ENCODE measurements at places on chromosomes 11 and 22.

- DNase-seq, result no peak
Observed at GRCh38 chr22:42077486-42078125, 1.9 kb upstream of the SMDT1 start.

- no peak for DNase-seq
Observed at GRCh38 chr11:43212279-43212678, 99.5 kb upstream of the API5 start.

DNA sequence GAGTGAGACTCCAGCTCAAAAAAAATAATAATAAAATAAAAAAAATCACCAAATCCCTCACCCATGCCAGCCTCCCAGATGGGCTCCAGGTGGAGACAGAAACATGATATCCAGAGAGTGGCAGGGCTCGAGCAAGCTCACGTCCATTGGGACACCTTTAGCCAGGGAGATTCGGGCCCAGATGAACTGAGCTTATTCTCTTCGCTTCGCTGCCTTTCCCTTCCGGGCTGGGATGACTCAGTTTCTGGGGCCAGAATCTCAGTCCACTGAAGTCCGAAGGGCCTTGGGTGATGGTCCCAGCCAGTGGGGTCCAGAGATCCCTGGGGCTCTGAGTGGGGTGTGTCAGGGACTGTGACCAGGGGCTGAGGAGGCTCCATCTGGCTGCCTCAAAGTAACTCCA, 23.0 kb upstream of the MYEOV start:
- no peak for DNase-seq

DNA sequence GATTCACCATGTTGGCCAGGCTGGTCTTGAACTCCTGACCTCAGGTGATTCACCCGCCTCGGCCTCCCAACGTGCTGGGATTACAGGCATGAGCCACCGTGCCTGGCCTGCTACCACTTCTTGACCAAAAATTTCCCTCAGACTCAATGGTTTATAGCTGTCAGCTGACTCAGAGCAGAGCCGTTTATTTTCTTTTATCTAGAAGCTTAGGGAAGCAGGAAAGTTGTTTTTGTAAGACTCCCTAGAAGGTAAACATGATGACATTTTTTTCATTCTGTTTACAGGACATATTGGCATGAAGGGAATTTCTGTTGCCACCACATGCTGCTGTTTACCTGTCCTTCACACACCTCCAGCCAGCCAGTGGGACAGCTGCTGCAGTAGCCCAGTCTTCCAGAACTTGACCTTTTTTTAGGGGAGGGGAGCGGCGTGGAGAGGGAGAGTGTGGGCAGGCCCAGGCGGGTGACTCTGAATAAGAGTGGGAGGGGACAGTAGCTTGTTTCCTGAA, 56.1 kb upstream of the PTPRJ start:
- DNase-seq, result peak; percentile 65

DNA sequence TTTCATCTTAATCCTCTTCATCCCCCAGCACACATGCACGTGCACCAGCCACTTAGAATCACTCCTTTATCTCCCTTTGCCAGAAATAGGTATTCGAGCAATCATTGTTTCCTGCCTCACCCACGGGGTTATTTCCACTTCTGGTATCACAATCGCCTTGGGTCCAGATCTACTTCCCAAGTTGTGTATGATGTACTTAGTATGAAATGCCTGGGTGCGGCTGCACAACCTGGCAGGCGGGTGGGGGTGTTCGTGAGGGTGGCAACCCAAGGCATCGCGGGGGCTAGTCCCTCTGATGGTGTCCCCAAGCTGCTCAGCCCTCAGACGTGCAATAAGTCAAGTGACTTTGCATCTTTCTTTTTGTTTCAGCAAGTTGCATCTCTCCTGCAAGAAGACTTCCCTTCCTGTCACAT, 475.6 kb downstream of the MIAT start:
- no peak for DNase-seq

DNA sequence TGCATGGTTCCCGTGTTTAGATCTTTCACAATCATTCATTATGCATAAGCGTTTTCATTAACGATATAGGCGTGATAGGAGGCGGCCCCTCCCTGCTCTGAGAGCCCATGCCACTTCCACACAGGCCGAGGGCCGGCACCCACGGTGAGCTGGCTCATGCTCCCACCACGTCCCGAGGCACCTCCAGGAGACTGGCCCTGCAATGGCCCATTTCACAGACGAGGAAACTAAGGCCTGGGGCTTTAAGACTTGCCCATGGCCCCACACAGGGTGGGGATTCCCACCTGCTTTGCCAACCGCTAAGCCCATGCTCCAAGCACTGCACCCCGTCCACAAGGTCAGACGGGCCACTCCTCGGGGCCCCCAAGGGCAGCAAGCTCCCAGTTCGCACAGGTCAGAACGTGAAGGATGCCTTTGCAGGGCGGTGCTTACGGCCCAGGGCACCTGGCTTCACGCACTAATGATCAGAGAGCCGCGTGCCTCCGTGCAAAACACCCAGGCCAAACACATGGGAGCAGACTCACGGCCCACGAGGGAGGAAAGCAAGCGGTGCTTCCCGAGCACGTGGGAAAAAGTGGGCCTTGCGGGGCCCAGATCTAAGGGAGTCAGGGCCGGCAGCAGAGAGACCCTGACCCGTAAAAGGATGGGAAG, 8.3 kb downstream of the OSBPL5 start:
- no peak for DNase-seq

DNA sequence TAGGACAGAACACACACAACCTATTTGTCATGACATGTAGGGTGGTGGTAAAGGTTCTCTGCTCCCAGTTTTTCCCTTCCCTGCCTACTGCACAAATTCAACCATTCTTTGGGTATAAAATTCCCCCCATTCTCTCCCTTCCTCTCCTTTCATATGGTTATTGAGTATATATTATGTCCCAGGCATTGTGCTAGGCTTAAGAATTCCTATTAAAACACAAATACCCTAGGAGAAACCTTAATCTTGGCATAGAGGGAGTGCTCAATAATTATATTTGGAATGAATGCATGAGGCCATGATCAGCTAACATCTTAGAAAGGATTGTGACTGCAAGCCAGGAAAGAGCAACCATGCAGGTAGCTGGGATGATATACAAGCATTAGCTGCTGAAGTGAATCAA, 120.4 kb upstream of the MTMR2 start:
- no peak for DNase-seq

GRCh38 chr11:119469506-119469905, 46.5 kb upstream of the THY1 start:
- no peak for DNase-seq

DNA sequence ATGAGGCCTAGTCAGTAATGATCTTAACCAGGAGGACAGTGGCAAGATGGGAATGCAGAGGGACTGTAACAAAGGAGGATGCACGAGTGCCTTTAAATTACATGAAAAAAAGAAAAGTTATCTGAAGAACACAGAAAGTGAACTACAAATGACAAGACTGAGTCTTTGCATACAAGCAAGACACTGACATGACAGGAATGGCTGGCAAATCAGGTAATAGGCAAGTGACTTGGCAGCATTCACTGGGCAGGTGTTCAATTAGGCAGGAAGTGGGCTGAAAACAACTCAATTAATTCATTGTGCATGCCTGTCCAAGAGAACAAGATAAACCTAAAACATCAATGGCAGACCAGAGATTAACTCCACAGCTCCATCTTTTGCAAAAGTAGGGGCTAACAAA, 24.0 kb downstream of the SMCO4 start:
- no peak for DNase-seq

- no peak for DNase-seq
Observed at GRCh38 chr11:44701276-44701675, 25.5 kb upstream of the TSPAN18 start.

- peak; percentile 18 for DNase-seq
Observed at GRCh38 chr22:49825436-49825835, 2.2 kb downstream of the BRD1 start.

GRCh38 chr11:57453543-57454177, 6.7 kb upstream of the RTN4RL2 start:
- no peak for DNase-seq

DNA sequence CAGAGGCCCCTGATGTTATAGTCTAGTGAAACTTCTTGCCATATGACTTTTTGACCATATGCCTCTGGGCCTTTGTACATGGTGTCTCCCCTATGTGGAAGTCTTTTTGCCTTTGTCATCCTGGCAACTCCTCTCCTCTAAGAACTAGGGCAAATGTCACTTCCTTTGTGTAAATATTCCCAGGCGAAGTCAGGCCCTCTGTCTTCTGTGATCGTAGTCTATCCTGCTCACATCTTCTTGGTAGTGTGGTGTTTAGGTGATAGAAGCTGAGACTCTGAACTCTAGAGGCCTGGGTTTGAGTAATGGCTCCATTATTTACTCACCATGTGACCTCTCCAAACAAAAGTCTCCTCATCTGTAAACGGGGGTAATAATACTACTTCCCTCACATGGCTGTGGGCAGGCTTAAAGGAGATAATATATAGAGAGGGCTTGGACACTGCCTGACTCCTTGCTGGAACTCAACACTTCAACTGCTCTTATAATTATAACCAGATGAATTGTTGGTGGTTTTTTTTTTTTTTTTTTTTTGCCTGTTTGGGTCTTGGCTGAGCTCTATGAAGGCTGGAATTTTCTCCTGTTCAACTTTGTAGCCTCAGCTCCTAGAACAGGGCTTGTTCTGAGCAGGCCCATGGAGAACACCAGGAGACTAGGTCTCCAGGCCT, 43.8 kb downstream of the INSC start:
- DNase-seq, result peak; percentile 11

- DNase-seq, result no peak
Observed at GRCh38 chr11:119421941-119422808, 797 bp downstream of the THY1 start.

DNA sequence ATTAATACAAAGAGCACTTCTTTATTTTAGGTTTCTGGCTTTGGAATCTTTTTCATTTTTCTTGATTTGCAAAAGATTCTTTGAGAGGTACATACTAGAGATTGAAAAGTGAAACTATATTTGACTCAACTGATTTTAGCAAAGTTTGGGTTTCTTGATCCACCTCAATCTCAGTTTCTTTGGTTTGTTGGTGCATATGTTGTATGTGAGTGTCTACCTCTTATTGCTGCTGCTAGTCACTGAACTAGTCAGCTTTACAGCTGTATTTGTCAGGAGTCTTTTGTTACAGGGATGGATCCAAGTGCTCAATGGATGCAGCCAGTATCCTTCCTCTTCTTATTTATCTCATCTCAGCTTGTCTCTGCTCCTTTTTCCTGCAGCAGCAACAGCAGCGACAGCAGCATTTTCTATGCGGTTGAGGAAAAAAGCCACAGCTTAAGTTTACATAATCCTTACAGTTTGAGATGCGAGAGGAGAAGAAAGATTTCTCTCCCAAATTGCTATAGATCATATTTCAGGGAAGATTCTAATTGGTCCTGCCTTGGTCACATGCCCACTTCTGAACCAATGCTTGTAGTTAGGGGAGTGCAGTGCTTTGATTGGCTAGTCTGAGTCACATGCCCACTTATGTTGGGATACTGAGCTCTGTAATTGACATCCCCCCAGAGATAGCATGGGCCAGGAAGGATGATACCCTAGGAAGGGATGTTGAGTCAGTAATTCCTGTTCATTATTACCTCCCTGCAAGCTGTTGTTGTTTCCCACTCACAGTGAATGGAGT, 10.0 kb upstream of the ZNRF3 start:
- DNase-seq, result no peak

- no peak for DNase-seq
Observed at GRCh38 chr11:17273668-17274282, 2.8 kb upstream of the NUCB2 start.

- peak; percentile 54 for DNase-seq
Observed at GRCh38 chr22:35661464-35661863, 13.2 kb downstream of the APOL6 start.

DNA sequence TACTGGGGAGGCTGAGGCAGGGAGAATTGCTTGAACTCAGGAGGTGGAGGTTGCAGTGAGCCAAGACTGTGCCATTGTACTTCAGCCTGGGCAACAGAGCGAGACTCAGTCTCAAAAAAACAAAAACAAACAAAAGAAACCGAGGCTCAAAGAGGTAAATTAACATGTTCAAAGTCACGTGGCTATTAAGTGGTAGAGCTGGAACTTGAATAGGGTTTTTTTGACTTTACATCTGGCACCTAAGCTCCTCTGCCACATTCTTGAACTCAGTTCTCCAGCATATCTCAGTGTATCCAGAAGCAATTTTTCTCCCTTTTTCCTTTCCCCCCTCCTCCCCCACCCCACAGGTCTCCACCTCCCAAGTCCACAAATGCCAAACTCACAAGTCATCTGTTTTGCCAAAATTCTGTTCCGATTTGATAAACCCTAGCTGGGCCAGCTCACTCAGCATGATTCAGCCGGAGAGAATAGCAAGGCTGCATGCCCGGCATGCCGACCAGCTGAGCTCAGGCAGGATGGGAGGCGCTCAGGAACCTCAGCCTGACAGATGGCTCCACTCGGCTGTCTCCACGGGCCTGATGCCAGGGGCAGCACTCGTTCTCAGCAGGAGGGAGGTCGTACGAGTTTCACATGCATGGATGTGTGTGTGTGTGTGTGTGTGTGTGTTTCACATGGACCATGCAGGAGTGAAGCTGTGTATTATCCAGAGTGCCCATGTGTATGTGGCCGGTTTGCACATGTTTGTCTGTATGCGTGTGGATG, 63.2 kb upstream of the RRAS2 start:
- peak; percentile 100 for DNase-seq

- DNase-seq, result no peak
Observed at GRCh38 chr22:40855071-40855978, 1.1 kb downstream of the ST13 start.

DNA sequence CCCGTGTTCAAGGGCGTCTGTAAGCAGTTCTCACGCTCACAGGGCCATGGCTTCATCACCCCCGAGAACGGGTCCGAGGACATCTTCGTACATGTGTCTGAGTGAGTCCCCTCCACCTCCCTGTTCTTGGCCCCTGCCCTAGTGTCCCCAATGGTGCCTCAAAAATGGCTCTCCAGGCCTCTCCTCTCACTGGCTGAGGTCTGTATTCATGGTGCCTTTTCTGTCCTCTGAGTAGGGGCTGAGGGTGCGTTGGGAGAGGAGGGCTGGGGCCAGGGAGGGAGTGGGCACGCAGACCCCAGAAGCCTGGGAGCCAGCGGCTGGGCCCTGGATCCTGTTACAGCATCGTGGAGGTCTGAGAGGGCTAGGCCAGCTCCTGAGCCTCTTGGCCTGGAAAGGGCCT, 12.9 kb downstream of the CSDC2 start:
- no peak for DNase-seq

GRCh38 chr11:58576887-58577471, 1.3 kb upstream of the LPXN start:
- DNase-seq, result peak; percentile 38

- DNase-seq, result no peak
Observed at GRCh38 chr11:34631737-34632104, 10.8 kb downstream of the EHF start.

- DNase-seq, result no peak
Observed at GRCh38 chr22:33347002-33347401, 288.8 kb upstream of the SYN3 start.

GRCh38 chr11:76041208-76041607, 165.1 kb downstream of the WNT11 start:
- DNase-seq, result no peak

- DNase-seq, result peak; percentile 80
Observed at GRCh38 chr11:111978028-111978771, 41.1 kb downstream of the DIXDC1 start.

Data from brain microvascular endothelial cell (primary cell).